ENCODE measurements at places on chromosomes 7 and 10.

DNA sequence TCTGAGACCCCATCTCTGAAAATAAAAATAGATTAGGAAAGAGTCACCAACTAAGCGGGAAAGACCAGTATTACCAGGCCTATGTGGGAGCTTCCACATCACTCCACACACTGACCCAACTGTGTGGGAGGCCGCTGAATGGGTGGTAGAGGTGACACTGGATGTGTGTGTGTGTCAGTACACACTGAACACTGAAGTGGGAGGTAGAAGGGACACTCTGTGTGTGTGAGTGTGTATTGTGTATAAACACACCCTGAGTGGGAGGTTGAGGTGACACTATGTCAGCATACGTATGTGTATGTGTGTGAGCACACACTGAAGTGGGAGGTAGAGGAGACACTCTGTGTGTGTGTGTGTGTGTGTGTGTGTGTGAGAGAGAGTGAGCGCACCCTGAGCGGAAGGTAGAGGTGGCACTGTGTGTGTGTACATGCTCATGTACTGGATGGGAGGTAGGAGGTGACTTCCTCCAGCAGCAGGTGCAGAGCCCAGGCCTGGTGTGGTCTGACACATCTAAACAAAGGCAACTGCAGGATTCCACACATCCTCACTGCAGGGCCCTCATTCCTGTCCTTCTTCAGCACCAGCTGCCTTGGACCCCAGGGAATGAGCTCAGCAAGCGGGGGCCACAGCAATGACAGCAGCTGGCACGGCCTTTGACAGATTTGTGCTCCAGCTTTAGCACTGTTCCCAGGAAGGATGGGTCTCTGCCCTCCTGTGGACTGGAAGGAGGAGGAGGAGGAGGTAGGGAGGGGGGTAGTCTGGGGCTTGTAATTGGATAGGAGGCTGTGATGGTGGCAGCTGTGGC lies 26.5 kb upstream of the RBM20 start:
- DNase-seq = no peak

GRCh38 chr7:113084496-113085172 lies 2.0 kb downstream of the GPR85 start:
- no peak for DNase-seq

- DNase-seq = no peak
These were observed 251.2 kb downstream of the SORCS1 start for GRCh38 chr10:106913348-106913747.

DNA sequence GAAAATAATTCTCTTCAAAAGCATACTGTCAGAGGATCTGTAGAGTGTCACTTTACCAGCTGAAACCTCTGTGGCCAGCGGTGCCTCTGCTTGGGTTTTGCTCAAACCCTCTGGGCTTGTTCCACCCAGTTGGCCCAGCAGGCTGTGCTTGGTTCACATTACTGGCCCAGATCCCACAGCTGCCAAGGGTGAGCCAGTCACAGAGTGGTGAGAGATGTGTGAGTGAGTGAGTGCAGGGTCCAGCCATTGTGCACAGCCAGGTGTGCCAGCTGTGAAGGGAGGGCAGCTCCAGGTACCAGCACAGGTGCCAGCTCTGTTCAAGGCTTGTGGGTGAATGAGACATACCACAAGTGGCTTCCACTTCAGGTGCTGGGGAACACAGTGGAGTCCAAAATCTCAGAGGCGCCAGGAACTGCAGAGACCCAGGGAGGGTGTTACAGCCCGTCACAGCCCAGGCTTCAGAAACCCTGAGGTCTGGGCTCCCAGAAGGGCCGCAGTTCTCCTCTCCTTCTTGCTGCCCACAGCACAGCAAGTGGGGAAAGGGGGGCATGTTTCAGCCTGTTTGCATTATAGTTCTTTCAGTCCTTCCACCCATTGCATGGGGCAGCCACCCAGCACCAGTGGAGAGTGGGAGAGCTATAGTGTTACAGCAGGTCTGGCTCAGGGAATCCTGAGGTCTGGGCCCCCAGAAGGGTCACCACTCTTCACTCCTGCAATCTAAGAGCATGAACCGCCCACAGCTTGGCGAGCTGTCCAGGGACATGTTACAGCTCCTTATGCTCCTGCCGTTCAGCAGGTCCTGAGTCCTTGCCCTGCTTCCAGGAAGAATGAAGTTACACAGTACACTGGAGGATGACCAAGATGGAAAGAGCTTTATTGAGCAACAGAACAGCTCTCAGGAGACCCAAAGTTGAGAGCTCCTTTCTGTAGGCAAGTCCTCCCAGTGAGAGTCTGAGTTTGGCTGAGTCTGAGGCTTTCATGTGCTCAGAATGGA lies 931.7 kb upstream of the SORCS1 start:
- DNase-seq = no peak

GRCh38 chr10:42952931-42953683 lies 123.8 kb upstream of the RET start:
- no peak for DNase-seq

GRCh38 chr7:121388950-121389349 lies 7.2 kb downstream of the FAM3C start:
- no peak for DNase-seq

DNA sequence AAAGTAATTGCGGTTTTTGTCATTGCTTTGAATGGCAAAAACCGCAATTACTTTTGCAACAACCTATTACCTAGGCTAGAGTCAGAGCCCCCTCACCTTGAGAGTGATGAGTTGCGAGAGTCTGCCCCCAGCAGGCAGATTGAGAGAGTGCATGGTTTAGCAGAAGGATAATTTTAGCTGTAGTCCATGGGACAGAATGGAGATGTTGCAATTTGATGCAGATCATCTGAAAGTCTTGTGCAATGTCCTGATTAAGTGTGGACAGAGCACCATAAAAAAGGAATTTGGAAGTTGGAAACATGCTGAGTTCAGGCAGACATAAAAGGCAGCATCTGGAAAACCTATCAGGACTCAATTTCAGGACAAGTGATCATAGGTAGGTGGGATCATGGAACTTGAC lies 48.7 kb downstream of the GPR141 start:
- peak; percentile 8 for DNase-seq

GRCh38 chr10:108260383-108260906 lies 1095.9 kb upstream of the SORCS1 start:
- DNase-seq = no peak

DNA sequence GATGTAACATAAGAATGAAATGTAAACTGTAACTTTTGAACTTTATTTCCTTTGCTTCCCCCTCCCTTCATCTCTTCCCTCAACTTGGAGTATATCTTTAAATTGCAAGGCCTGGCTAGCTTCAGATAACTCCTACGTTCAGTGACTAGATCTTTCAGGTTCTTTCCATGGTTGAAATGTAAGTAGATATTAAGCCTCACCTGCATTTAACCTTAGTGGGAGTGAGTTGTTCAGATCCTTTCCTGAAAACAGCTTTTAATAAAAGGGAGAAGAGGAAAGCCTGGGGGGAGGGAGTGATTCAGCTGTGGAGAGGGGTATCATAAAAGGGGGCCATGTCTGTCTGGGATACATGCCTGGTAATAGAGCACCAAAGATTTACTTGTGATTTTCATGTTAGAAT lies 19.0 kb upstream of the PRPS1L1 start:
- DNase-seq = no peak

GRCh38 chr7:140238778-140239652 lies 62.2 kb upstream of the KDM7A start:
- DNase-seq = no peak

- DNase-seq = no peak
These were observed 1.5 kb downstream of the STOX1 start for GRCh38 chr10:68828833-68829232.

- no peak for DNase-seq
These were observed 238.6 kb downstream of the CNTNAP2 start for GRCh38 chr7:146355216-146355615.

GRCh38 chr10:116355341-116355740 lies 31.1 kb downstream of the CCDC172 start:
- DNase-seq = no peak

DNA sequence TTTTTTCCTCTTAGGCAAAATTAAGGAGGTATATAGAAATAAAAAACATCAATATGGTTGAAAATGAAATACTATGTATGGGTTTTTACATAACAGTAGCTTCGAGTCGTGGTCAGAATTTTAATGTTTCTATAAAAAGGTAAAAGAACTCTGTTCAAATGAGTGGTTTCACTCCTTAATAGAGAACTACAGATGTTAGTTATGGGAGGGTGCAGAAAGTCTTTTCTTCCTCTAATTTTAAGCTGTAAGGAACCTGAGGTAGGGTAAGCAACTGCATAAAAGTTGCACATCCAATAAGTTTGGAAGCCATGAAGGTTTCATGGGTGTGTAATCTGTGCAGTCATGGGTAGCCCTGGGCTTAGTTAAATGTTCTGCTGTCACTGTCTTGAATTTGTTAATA lies 141.3 kb downstream of the SUGCT start:
- no peak for DNase-seq

DNA sequence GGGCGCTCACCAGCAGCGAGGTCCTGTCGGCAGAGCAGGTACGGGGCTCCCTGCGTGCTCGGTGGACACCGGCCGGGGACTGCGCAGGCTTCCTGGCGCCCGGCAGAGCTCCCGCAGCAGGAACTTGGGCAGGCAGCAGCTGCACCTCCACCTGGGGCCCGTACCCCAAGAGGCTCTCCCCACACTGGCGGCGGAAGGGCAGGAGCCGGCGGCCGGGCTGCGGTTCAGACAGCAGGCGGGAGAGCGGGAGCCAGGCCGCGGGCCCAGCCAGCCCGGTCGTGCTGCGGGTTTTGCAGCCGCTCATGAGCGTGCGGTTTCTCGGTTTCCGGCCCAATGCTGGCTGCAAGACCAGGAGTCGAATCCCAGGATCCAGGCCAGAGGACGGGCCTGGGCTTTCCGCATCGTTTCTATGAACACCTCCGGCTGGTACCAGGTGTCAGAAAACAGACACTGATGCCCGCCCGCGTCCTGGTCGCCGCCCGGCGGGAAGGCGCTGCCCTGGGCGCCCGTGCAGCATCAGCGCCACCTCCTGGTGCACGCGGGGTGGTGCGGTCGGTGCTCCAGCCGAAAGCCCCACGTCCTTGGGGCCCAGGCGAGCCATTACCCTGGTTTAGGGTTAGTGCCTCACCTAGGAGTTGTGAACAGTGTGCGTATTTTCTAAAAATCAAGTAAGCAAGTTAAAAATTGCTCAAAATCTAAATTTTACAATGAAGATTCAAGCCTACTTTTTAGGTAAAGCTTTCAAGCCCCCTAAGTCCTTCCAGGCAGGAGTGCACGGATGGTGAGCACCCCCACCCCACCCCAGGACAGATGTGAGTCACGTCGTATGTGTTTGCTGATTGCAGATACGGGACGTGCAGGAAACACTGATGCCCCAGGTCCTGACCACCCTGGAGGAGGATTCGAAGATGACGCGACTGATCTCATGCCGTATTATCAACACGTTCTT lies 47.4 kb upstream of the PRKAR1B start:
- DNase-seq = peak; percentile 42

DNA sequence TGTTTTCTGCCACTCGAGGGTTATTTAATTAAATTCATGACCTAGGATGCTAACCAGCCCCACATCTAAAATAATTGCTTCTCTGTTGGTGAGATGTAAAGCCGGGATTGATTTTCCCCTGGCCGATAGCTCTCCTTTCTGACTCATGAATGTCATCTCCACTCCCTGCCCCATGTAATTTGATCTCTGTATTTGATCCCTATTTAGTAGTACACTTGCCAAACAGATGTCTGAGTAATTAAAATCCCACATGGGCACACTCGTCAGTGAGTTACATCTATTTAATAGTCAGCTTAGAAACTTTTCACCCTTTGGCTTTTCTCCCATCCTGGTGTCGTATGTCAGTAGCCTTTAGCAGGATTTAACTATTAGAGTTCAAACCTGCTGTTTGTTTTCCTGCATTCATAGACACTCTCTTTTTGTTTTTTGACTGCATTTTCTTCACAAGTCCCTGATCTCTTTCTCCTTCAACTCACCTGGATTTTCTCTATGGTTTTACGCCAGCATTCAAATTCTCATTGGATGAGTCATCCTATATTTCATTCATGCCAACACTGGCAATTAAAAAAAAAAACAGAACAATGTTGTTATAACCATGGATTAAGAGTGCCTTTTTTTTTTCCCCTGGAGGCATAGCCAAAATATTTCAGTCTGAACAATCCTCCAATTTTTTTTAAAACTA lies 82.7 kb downstream of the SPAG6 start:
- DNase-seq = peak; percentile 21

DNA sequence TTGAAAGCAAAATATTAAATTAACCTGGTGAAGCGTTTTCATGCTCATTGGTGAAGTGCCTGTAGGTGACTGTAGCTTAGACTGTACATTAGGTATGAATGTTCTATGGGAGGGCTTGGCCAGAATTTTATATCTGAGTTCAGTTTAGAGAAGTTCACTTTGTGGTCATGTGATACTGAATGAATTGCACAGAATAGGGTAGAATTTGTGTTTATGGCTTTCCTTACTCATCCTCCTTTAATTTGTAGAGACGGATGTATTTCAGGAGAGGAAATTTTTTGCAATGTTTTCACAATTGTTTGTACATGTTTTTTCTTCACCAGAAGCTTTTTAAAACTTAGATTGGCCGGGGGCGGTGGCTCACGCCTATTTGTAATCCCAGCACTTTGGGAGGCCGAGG lies 32.3 kb downstream of the REEP3 start:
- DNase-seq = no peak

DNA sequence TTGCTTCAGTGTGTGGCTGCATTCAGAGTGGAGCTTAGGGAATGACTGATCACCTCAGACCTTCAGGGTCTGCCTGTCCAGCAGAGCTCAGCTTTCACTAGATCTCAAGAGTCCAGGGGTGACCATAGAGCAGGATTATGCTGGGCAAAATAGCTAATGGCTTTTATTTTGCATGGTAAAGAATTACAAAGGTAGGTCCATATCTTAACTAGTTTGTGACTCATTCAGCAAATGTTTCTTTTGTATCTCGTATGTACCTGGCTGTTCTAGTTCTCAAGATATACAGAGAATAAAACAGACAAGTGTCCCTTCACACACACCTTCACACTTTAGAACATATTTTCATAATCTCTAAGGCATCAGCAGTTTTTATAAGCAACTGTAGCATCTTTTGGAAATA lies 180.5 kb downstream of the DYNC1I1 start:
- DNase-seq = no peak

- no peak for DNase-seq
These were observed 32.1 kb upstream of the PAX2 start for GRCh38 chr10:100713049-100713858.

GRCh38 chr10:77944519-77944918 lies 18.0 kb upstream of the DLG5 start:
- no peak for DNase-seq

GRCh38 chr7:141198194-141198958 lies 124.5 kb downstream of the TMEM178B start:
- no peak for DNase-seq

GRCh38 chr7:106344861-106345260 lies 60.1 kb upstream of the NAMPT start:
- DNase-seq = peak; percentile 60

- no peak for DNase-seq
These were observed 289.4 kb upstream of the SP8 start for GRCh38 chr7:21076054-21076453.

- DNase-seq = no peak
These were observed 12.3 kb upstream of the CRPPA start for GRCh38 chr7:16433568-16434122.

Measured in NCI-H460 (cell line).